Stimulated activated CD4-positive, alpha-beta T cell treated with anti-CD3 and anti-CD28 coated beads, TNF-alpha, amount 100 ng/mL, for 48 hours (primary cell): ENCODE measurements at places on chromosomes 4 and X.

DNA sequence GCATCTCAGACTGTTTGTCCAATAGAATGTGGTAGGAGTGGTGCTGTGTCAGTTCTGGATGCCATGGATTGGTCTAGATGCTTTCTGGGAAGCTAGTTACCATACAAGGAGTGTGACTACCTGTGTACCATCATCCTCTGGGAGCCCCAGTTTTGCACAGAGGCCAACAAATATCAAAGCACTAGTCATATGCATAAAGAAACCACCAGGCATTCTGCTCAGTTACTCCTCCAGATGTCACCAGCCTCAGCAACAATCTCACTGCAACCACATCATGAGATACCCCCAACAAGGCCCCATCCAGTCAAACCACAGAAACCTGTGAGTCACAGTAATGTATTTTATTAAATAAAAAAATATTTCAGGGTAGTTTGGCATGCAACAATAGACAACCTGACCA is 435.8 kb upstream of the CPEB2 start:
- DNase-seq = no peak

DNA sequence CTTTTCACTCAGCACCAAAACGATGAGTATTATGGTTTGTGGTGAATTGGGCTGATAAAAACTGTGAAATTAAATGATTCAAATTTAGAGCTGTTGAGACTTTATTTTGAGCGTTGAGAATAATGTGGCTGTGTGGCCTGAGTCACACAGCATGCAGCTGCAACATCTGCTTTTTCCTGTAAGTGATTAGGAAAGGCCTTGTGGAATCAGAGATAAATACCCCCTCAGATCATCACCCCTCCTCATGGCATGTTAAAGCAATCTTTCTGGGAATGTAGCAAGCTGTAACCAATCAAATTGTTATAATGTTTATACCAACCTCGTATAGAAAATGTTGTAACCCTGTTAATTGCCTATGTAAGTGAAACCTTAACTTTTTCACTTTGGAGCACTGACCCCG is 90.0 kb upstream of the GRPR start:
- no peak for DNase-seq

- DNase-seq = no peak
These were observed 84.2 kb downstream of the DCHS2 start for GRCh38 chr4:154407443-154407842.

DNA sequence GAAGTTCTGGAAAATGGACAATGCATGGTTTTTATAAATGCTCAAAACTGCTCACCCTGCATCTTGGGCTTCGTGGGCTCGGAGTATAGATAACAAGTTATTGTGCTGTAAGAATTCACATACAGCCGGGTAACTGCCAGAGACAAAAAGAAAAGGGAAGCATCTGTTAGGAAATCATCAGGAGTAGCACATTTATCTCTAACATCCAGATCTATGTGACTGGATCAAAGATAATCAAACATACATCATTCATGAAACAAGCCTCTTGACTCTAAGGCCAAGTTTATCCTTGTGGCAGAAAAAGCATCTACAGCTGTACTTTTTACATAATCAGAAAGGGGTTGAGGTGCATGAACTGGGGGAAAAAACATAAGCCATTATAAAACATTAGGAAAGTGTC is 264.2 kb downstream of the PPP3CA start:
- no peak for DNase-seq

GRCh38 chr4:109007976-109008375 is 245.1 kb upstream of the ETNPPL start:
- DNase-seq = no peak

DNA sequence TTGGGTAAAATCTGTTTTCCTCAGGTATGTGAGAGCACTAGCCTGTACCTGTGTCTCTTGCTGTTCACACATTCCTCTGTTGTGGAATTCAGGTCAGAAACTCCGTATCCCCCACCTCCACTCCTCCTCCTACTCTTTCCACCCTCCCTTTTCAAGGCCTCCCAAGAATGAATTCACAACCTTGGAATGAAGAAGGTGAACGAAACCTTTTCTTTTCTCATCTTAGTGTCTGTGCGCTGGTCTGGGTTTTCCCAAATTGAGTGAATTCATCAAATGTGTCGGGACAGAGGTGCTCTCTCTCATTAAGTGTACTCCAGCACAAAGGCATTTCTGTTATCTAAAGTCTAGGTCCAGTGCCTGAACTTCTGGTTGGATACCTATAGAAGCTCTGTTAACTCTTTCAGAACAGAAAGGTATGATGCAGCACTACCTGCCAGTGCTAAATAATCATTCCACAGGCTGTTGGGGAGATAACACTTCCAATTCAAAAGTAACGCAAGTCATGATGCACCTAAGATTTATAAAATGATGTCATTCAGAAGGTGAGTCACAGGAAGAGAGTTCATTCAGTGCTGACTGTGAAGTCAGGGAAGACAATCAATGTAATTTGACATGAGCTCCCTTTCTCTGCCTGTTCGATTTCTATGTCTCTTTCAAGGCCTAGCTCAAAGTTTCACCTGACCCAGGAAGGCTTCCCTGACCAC is 41.9 kb downstream of the COL4A6 start:
- DNase-seq = no peak

GRCh38 chrX:101223226-101223625 is 3.6 kb downstream of the DRP2 start:
- DNase-seq = no peak

DNA sequence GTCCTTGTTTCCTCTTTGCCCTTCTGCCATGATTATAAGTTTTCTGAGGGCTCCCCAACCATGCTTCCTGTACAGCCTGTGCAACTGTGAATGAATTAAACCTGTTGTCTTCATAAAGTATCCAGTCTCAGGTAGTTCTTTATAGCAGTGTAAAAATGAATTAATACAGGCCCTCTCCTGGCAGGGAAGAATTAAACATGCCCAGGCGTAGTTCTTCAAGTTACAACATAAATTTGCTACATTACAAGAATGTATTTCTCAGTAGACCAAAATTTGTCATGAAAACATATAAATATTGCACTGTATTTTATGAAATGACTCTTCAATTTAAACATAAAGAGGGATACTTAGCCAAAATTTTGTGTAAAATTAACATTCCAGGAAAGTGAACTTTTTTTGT is 1089.9 kb upstream of the PCDH10 start:
- DNase-seq = no peak

GRCh38 chrX:13376857-13377549 is 57.1 kb upstream of the ATXN3L start:
- no peak for DNase-seq

DNA sequence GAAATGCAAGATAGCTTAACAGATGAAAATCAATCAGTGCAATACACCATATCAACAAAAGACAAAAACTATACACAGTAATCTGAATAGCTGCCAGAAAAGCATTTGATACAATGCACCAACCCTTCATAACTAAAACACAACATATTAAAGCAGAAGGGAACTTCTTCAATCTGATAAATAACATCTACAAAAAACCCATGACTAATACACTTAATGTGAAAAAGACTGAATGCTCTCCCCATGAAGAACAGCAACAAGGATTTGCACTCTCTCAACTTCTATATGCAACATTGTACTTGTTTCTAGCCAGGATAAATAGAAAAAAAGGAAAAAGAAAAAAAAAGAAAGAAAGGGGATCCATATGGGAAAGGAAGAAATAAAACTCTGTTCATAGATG is 139.7 kb downstream of the RBM47 start:
- DNase-seq = no peak

DNA sequence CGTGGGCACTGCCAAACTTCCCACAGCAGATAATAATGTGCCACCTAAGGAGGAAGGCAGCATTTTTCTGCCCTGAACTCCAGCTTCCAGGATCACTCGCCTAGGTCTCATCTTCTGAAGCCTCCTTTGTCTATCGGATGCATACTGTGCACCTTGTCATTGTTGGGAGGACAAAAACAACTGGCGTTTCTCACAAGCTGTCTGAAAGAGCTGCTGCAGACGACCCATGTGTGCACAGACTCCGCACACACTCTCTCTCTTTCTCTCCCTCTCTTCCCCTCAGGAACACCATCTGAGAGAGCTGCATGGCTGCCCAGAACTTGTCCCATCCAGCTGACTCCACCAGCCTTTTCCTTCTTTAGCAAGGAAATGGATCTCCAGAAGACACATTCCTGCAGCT is 83.0 kb downstream of the MAML3 start:
- no peak for DNase-seq

GRCh38 chrX:153649178-153649914 is 2.3 kb downstream of the DUSP9 start:
- DNase-seq = no peak

GRCh38 chrX:99703473-99703872 is 706.6 kb downstream of the PCDH19 start:
- DNase-seq = no peak

- DNase-seq = no peak
These were observed 736.1 kb upstream of the FRG1 start for GRCh38 chr4:189204616-189205015.

GRCh38 chr4:81492606-81493230 is 21.0 kb upstream of the RASGEF1B start:
- DNase-seq = no peak

- DNase-seq = no peak
These were observed 104.3 kb downstream of the RTL9 start for GRCh38 chrX:110462957-110463356.

GRCh38 chr4:67521506-67521905 is 23.8 kb downstream of the CENPC start:
- DNase-seq = no peak

DNA sequence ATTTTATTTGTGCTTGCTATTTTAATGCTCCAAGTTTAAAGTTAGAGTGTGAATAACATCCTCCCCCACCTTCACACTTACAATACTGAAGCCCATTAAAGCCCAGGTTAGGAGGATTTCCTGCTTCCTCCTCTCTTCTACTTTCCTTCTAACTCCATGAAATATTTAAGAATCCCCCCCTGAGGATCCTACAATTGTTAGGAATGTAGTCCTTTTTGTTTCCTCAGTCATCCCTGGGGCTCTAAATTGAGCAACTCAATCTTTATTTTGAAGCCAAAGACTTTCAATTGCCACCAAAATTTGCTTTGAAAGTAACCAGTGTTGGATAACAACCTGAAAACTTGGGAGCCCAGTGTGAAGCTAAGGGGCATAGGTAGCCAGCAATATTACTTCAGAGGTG is 276.9 kb downstream of the FAM47A start:
- DNase-seq = no peak

- DNase-seq = peak; percentile 0
These were observed 645 bp downstream of the AMMECR1 start for GRCh38 chrX:110317061-110317819.
